Stimulated activated CD8-positive, alpha-beta memory T cell treated with anti-CD3 and anti-CD28 coated beads, Interleukin-15, amount 100 ng/mL, for 24 hours (primary cell): ENCODE measurements at places on chromosomes 3 and 15.

DNA sequence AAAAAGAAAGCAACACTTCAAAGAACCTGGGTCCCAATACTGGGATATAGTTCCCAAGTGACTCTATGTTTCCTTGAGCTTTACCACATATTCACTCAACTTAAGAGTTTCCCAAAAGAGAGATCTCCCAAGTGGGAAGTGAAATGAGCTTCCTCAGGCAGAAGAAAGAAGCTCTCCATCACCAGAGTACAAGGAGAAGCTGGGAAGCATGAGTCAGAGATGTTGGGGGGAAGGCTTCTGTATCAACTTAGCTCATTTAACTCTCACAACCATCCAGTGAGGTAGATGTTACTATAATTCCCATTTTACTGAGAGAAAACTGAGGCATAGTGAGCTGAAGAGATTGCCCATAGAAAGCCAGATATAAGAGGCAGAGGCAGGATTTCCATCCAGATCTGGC lies 47.0 kb upstream of the TRIM42 start:
- no peak for DNase-seq

DNA sequence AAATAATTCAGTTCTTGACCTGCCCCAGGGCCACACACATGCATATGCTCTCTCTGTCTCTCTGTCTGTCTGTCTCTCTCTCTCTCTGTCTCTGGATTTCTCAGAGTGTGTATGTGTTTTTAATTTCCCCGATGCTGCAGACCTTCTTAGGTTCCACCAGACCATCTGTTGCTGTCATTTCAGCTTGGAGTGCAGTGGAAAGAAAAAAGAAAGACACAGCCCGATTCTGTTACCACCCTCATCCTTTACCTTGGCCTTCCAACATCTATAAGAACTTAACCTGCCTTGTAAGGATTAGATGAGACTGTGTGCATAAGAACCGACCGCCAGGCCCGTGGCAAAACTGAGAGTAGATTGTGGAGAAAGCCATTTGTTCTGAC lies 9.7 kb upstream of the PGPEP1L start:
- no peak for DNase-seq

GRCh38 chr3:124351430-124352148 lies 359.7 kb upstream of the ROPN1 start:
- DNase-seq: no peak

DNA sequence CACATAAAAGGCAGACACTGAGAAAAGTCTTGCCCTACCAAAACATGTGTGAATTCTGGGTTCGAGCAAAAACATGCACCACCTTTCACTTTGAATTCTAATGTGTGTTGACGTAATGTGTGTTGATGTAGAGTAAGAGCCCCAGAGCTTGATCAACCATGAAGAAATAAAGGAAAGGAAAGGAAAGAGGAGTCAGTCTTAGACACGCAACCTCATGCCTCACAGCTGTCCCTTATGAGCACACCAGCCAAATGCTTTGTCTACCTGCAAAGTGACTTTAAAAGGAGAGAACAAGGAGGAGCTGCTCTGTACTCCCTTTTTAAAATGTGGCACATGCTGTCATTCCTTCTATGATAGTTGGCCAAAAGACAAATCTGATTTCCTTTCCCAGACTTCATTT lies 80.8 kb downstream of the RFTN1 start:
- DNase-seq: no peak
